ENCODE measurements at places on chromosomes 5 and 9.

DNA sequence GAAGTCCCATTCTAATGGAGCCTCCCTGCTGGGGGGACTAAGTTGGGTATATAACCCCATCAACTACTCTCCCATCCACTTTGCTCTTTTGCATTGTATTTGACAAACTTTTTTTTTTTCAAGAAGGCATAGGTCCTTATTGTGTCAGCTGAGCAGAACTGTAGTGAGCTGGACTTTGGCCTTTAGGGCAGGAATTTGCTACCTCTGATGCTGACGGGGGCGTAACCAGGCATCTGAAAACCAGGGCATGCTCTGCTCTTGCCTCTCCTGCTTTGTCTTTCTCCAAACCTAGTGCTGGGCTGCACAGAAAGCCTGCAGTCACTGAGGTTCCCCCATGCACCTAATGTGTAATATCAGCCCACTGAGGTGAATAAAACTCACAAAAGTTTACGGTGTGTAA is 49.0 kb downstream of the MSX2 start:
- no peak for DNase-seq

GRCh38 chr5:17087035-17087434 is 130.4 kb upstream of the BASP1 start:
- DNase-seq, result no peak

GRCh38 chr9:110069326-110070248 is 138.4 kb downstream of the C9orf152 start:
- no peak for DNase-seq

- no peak for DNase-seq
Measured at GRCh38 chr5:14744296-14745187, 80.0 kb downstream of the OTULIN start.

DNA sequence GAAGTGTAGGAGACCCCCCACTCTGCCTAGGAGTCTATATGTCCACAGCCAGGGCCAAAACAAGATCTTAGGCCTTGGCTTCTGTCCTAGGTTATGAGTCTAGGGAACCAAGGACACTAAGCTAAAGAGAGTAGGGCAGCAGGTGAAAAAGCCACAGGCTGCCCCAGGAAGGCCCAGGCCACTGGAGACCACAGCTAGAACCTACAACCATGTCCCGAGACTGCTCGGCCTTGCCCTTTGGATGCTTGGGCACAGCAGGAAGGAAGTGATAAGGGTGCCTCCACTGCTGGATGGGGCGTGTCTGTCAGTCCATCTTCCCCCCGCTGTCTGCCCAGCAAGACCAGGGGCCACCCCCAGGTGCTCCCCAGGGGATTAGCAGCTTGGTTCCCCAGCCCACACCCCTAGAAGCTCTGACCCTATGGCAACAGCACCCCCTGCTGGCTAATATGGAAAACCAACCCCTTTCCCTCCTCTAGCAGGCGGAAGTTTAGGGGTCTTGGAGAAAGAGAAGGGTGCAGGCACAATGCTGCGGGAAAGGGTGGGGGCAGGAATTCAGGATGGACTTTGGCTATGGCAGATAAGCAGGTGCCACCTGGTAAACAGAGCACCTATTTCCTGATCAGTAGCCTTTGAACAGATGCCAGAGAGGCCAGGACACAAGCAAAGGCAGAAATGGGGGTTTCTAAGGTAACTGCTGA is 10.5 kb upstream of the IRF1 start:
- DNase-seq, result peak; percentile 60

DNA sequence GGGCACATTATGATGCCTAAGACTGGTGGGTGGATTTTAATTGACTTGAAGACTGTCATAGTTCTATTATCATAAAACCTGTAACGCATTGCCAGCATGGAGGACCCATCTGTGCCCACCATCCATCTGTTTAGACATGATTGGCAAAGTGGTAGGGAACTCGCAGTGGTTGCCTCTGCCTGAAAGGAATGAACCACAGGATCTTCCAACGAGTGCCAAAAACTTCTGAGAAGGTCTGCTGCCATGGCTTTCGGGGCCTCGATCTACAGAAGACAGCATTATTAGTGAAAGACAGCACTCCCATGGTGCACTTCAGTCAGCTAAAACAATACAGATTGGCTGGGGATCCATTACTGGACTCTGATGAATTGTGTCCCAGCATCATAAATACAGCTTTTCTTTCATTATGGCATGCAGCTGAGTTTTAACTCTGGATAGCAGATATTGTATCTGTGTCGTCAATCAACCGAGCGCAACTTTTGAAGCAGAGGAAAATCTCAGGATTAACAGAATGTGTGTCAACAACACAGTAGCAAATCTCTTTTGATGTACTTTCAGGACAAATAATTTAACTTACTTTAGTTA is 74.3 kb downstream of the ZDHHC21 start:
- DNase-seq, result no peak

DNA sequence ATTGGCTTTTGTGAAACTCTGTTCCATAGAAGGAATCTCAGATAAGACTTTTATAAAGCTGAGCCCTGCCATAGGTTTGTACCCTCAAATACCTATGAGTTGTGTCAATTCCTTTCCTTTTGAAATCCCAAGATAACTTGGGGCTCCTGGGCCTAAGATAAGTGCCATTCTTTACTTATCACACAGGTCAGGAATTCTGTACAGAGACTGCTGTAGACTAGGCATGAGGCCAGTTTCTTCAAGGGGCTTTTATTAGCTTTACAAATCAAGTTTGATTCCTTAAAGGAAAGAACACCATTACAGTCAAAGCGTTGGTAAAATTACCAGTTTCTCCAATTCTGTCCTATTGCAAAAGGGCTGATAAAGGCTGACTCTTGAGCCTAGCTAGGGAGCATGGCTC is 39.2 kb downstream of the SHC3 start:
- no peak for DNase-seq

- no peak for DNase-seq
Measured at GRCh38 chr9:20553558-20554149, 68.6 kb downstream of the MLLT3 start.

DNA sequence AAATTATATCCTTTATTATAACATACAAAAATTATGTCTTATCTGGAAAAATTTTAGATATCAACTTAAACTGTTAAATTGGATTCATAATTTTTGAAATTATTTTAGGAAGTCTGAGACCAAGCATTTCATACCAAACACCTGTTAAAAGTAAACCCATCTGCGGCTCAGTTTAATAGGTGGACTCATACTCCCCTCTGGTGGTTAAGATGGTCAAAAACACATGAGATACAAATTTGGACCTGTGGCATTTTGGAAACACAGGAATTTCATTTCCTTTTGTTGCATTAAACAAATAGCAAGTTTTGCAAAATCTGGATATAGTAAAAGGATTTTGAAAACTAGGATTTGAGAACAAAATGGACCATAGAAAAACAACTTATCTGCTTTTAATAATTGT is 53.7 kb downstream of the RGMB start:
- no peak for DNase-seq

- DNase-seq, result peak; percentile 3
Measured at GRCh38 chr9:74742792-74743730, 144.7 kb downstream of the TRPM6 start.

DNA sequence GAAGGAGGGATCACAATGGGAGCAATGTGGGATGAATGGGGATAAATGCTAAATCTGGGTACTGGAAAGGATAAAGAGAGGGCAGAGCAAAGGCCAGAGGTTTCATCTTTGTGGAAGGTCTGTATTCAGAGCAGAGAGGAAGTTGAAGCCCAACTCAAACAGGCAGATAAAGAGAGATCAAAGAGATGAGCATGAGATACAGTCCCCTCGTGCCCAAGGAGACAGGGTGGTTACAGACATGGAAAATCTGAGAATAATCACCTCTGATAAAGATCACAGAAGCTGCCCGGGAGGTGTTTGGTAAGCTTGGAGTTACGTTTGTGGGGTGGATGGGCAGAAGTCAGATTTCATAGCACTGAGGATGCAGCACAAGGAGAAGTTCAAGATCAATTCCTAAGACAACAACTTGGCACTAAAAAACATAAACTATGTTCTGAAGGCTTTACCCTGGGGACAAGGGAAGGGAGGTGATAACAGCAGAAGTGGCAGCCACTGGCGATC is 459 bp upstream of the ERAP2 start:
- peak; percentile 20 for DNase-seq

GRCh38 chr5:58759745-58760144 is 176.9 kb downstream of the RAB3C start:
- DNase-seq, result no peak

DNA sequence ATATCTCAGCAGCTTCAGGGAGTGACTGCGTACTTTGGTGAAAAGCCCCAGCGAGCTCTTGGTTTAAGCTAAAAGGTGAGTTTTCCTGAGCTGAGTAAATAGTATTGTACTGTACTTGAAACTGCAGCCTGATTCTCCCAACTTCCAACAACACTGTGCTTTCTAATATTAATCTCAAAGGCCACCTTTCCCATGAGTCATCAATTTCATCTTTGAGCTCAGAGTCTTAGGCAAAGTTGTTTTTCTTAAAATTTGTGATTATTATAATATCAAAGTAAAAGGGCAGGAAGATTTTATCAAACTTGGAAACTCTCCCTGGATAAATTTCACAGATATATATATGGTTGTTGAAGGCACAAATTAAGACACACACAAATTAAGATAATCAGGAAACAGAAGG is 51.0 kb downstream of the TRPC7 start:
- DNase-seq, result no peak

DNA sequence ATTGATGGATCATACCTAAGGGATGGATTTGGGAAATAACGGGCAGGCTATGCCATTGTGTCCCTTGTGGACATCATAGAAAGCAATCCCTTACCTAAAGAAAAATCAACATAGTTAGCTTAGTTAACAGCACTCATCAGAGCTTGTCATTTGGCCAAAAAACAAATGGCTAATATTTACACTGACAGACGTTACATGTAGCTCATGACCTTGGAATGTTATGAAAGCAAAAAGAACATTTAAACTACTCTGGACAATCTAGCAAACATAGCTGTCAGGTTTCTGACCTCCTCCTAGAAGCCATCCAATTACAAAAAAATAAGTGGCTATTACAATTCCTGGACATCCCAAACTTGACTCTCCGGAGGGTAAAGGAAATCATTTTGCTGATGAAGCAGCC is 23.8 kb downstream of the TMEM232 start:
- no peak for DNase-seq

DNA sequence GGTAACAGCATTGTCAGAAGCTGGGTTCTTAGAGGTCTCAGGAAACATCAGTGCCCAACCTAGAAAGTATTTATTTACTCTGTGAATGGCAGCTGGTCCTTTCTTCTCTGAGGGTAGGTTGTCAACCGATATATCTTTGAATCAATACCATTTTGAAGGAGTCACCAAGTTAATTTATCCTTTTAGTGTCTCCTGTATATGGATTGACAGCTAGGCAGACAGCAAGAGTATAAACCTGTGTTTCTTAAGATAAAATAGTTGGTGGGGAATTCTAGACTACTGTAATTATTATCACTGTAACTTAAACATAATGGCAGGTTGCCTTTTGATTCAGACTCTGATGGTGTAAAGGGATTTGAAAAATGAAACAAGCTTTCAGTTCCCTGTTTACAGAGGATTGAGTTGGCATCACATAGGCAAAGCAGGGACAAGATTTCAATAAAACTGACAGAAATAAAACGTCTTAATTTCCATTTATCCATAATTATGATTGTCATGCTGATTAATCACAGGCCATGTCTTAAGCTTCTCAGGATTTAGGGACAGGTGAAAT is 190.8 kb upstream of the HAPLN1 start:
- DNase-seq, result no peak

GRCh38 chr5:9302218-9302617 is 243.7 kb downstream of the SEMA5A start:
- DNase-seq, result no peak

DNA sequence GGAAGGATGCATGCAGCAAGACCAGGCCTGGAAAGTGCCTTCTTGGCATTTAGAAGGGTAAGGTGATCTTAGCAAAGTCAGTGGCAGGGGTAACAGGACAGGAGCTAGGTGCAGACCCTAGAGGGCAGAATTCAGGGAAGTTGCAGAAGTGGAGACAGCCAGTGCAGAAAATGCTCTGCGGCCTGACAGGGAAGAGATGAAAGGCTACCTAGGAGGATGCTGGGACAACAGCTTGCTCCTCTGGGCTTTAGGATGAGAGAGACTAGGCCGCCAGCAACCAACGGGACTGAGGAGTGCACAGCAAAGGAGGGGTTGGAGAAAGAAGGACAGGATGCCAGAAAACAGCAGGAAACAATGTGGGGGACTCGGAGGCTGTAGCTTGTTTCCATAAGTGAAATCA is 219.9 kb downstream of the FSTL4 start:
- DNase-seq, result no peak

DNA sequence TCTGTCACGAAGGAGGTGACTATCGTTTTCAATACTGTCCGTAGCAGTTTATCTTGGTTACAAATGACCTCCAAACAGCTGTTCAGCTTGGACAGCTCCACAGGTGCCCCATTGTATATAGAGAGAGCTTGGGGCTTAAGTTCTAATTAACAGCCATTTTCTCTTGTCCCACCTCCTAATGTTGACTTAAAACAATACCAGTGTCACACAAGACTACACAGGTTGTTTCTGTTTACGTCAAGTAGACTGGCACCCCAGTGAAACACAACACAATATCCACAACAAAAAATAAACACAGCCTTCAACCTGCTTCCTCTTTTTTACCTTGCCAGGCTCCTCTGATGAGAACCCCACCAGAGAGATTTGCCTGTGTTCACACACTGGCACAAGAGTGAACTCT is 39.8 kb upstream of the TLE1 start:
- DNase-seq, result no peak

GRCh38 chr9:121273064-121273775 is 5.3 kb downstream of the GSN start:
- DNase-seq, result no peak

- no peak for DNase-seq
Measured at GRCh38 chr9:32398207-32398606, 13.8 kb downstream of the ACO1 start.

- no peak for DNase-seq
Measured at GRCh38 chr9:137235424-137236237, 4.9 kb downstream of the SLC34A3 start.

GRCh38 chr9:2608276-2608675 is 13.3 kb upstream of the VLDLR start:
- no peak for DNase-seq

GRCh38 chr5:45062044-45062443 is 253.3 kb downstream of the MRPS30 start:
- DNase-seq, result no peak

DNA sequence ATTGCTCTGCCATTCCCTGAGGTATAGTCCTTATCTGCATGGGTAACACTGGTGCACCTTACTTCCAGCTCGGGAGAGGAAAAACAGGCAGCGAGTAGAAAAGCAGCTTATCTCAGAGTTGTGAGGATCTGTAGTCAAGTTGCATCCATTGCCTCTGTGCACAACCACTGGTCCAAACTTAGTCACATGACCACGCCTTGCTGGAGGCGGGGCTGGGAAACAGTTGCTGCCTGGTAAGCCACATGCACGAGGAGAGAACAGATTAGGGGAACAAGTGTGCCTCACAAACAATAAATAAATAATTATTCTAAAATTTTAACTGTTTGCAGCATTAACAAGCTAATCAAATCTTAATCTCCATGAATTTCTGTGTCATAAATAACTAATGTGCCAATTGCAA is 18.6 kb downstream of the ZNF622 start:
- DNase-seq, result no peak

DNA sequence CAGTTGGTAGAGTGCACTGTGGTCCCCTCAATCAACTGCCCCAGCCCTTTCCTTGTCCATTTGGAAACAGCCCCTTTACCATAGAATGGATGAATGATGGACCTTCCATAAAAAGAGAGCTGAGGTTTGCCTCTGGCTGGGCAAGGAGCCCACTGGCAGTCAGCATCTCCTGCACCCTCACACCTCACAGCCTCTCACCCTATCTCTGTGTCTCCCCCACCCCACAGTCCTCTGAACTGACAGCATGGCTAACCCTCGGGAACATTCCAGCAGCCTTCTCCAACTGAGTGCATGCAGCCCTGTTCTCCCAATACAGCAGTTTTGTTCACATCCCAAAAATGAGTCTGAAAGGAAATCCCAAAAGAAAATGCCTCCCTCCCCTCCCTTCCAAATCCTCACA is 51.7 kb downstream of the RETREG1 start:
- no peak for DNase-seq
